Fibroblast of villous mesenchyme (primary cell): ENCODE measurements at places on chromosomes 16 and 17. TPM values are rescaled to one million over a fixed set of nuclear protein-coding genes. Genes with fewer than 3 reads are reported as not detected.

The NGFR gene
- total RNA-seq, result under 0.01 TPM in 2 replicates

The TBC1D3G gene
- not detected in 2 replicates for total RNA-seq

The CDK3 gene
- 0.64 and 2.2 TPM in 2 replicates for total RNA-seq

The SCIMP gene
- not detected in 2 replicates for total RNA-seq

The EXOC3L1 gene
- not detected in 2 replicates for total RNA-seq

The LAT gene
- total RNA-seq, result 0.43 and 0.64 TPM in 2 replicates

The LPO gene
- total RNA-seq, result not detected in 2 replicates

The TMEM106A gene
- 11.0 and 11.7 TPM in 2 replicates for total RNA-seq

The WSCD1 gene
- total RNA-seq, result under 0.01 TPM in 1 of 2 replicates, not detected in the other

The JUP gene
- 29.8 and 83.8 TPM in 2 replicates for total RNA-seq

The PDILT gene
- not detected in 2 replicates for total RNA-seq

The TCAP gene
- total RNA-seq, result under 0.01 TPM in 1 of 2 replicates, not detected in the other
